ENCODE measurements at places on chromosomes 1 and 21.

- DNase-seq, result no peak
Observed at GRCh38 chr21:43923391-43923790, 58.4 kb downstream of the AGPAT3 start.

DNA sequence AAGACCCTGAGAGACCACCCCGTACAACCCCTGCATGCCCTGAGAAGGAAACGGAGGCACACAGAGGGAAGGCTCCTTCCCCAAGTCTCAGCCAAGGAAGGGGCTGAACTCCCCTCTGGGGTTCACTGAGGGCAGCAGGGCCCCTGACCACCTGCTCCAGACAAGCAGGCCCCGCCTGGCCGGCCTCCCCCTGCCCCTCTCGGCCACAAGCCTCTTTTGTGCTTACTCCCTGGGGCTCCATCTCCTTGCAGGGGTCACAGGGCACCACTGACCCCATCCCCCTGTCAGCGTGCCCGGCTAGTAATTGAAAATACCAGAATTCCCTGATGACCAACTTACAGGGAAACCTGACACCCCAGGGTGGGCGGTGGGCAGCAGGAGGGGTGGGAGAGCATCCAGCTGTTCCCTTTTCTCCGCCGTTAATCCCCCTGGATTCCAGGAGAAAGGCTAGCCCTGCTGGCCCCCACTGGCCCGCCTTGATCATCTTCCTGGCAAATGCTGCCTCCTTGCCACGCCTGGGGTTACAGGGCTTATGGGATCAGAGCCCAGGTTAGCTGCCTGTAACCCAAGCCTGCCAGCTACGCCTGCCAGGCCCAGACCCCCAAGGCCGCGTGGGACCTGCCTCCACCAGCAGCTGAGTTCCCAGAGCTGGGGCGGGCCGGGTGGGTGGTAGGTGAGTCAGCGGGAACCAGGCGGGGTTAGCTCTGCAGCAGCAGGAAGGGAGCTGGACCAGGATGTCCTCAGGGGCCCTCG lies 96.1 kb downstream of the LACTBL1 start:
- no peak for DNase-seq

DNA sequence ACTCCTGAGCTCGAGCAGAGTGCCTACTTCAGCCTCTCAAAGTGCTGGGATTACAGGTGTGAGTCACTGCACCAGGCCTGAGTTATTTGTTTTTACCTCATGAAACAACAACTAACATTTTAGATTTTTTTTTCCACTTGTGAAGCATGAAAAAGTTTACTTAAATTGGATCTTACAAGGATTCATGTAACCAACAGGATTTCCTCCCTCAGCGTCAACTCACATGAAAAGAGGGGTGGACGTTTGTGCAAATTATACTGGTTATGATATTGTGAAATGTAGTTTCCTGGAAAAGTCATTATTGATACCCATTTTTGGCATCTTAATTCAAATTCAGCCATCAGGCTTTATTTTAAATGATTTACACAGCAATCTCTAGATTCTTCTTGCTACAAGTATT lies 6.5 kb downstream of the CNST start:
- no peak for DNase-seq

DNA sequence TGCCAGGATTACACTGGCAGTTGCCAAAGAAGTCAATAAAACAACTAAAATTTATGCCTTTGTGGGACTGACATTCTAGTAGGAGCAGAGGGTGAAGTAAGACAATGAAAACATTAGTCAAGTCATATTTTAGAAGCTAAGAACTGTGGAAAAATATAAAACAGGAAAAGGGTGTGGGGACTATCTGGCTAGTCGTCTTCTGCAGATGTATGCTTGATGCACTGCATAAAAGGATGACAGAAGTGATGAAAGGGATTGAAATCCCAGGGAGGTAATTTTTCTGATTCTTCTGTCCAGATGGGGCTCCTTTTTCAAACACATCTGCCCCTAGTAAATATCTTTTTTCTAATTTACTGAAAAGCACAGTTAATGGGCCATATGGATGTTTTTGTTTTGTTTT lies 706.3 kb downstream of the ADGRL2 start:
- no peak for DNase-seq

DNA sequence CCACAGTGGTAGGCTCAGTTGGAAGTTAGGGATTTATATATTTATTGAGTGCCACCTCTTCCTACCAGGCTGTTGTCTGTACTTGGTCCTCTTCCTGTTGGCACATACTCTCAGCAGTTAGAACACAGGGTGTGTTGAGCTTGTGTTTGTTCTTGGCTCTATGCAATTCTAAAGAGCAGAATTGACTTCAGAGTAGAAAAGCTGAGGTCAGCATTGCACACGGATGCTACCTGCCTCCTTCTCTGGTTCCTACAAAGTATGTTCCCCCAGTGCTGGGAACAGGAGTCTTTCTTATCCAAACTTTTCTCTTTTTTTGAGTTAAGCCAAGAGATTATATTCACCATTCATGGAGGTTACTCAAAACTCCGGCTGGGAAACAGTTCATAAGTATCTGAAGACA lies 16.5 kb upstream of the CD53 start:
- DNase-seq, result no peak

DNA sequence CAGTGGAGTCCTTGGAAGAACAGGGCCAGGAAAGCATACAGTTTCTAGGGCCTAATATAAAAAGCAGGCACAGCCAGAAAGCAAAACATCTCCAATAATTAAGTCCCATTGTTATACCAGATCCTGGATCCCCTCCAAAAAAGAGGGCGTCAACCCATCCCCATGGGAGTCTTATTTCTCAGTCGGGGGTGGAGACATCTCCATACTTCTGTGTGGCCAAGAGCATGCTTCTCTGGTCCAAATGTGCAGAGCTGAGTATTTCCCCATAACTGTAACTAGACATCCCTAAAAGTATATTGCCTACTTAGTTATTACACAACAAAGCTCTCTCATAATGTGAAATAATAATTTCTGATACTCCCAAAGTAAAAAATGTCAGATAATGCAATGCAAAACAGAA lies 104.2 kb upstream of the SOX13 start:
- DNase-seq, result no peak

DNA sequence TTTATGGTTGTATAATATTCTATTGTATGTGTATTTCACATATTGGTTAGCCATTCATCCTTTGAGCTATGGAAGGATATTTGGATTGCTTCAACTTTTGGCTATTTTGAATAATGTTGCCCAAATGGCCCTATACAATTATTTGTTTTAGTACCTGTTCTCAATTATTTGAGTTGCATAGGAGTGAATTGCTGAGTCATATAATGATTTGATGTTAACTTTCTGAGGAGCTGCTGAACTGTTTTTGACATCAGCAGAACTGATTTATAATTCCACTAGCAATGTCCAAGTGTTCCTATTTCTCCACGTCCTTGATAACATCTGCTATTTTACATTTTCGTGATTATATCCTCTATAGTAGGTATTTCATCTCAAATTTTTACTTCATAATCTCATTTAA lies 839.9 kb downstream of the KCNT2 start:
- DNase-seq, result no peak

Measured in effector memory CD4-positive, alpha-beta T cell (primary cell).